M059J (cell line): ENCODE measurements at places on chromosomes 13 and 19. TPM values are rescaled to one million over a fixed set of nuclear protein-coding genes. Genes with fewer than 3 reads are reported as not detected.

IGSF23 gene
- 0.22 and 0.81 TPM in 2 replicates for total RNA-seq

ZIC5 gene
- total RNA-seq: 0.07 TPM in 1 of 2 replicates, not detected in the other

LIN7B gene
- total RNA-seq: 9.7 and 17.1 TPM in 2 replicates

COL4A1 gene
- total RNA-seq: 59.5 and 99.9 TPM in 2 replicates

PLK5 gene
- total RNA-seq: not detected in 2 replicates

LIM2 gene
- not detected in 2 replicates for total RNA-seq

MEIOSIN gene
- total RNA-seq: 0.25 TPM in 1 of 2 replicates, not detected in the other

PRODH2 gene
- not detected in 2 replicates for total RNA-seq

ZNF69 gene
- total RNA-seq: 1.1 and 5.4 TPM in 2 replicates

ELSPBP1 gene
- 24.4 and 33.3 TPM in 2 replicates for total RNA-seq

GJA3 gene
- not detected in 2 replicates for total RNA-seq

ZNF723 gene
- not detected in 2 replicates for total RNA-seq

MBD3L2B gene
- not detected in 2 replicates for total RNA-seq

CYP4F2 gene
- total RNA-seq: 1.6 and 1.8 TPM in 2 replicates

GPR18 gene
- total RNA-seq: not detected in 2 replicates

LYL1 gene
- total RNA-seq: not detected in 2 replicates

SERP2 gene
- total RNA-seq: 5.8 TPM in 2 replicates

CA11 gene
- total RNA-seq: 1.9 and 5.1 TPM in 2 replicates

CAPN12 gene
- total RNA-seq: 1.0 TPM in 2 replicates

RFXAP gene
- 0.57 and 1.2 TPM in 2 replicates for total RNA-seq
